ENCODE measurements at places on chromosomes 2 and 18. TPM values are rescaled to one million over a fixed set of nuclear protein-coding genes. Genes with fewer than 3 reads are reported as not detected.

- no peak for DNase-seq
Observed at GRCh38 chr2:135208016-135208415, 155.9 kb downstream of the RAB3GAP1 start.

GRCh38 chr2:37466533-37467222 is 122.2 kb downstream of the QPCT start:
- DNase-seq = no peak

GRCh38 chr2:77666251-77666980 is 144.2 kb upstream of the LRRTM4 start:
- DNase-seq = no peak

Gene PPP4R1
- total RNA-seq = 31.4 TPM

GRCh38 chr2:231717281-231718171 is 9.2 kb downstream of the PTMA start:
- peak; percentile 56 for DNase-seq

DNA sequence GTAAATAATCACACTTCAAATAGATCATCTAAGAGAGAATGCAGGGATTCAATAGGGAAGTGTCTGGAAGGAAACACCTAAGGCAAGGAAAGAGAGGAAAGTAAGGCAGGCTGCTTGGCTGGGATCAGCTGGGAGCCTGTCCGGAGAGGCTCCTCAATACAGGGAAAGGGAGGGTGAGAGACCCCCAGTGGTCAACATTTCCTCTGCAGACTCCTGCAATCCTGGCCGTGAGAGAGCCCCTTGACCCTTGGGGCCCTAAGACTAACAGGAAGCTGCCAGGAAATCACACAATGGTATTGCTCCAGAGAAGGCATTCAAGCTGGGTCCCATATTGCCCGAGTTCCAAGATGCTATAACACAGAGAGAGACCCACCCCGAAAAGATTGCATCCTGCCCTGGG is 549.4 kb downstream of the NYAP2 start:
- no peak for DNase-seq

All from activated CD8-positive, alpha-beta T cell treated with anti-CD3 and anti-CD28 coated beads for 36 hours (primary cell).